T-helper 17 cell (primary cell): ENCODE measurements at places on chromosomes 12 and 14.

DNA sequence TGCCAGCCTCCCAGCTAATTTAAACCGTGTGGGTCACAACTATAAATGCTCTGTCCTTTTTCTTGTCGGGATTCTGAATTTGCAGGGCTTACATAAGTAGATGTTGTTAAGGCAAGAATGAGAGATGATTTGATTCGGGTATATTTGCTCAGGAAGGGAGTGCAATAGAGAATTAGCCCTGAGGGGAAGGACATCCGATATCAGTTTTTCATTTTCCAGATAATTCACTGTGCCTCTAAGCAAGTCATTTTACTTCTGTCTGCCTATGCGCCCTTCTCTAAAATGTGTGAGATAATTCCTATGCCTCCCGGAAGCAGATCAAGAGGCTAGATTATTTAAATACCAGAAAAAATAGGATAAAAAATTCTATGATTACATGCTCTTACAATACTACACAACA lies 300.5 kb downstream of the RMST start:
- DNase-seq, result no peak

- DNase-seq, result no peak
Observed at GRCh38 chr12:51942501-51943000, 8.9 kb upstream of the ACVR1B start.

GRCh38 chr12:8026291-8026900 lies 6.1 kb upstream of the FOXJ2 start:
- DNase-seq, result peak; percentile 88

DNA sequence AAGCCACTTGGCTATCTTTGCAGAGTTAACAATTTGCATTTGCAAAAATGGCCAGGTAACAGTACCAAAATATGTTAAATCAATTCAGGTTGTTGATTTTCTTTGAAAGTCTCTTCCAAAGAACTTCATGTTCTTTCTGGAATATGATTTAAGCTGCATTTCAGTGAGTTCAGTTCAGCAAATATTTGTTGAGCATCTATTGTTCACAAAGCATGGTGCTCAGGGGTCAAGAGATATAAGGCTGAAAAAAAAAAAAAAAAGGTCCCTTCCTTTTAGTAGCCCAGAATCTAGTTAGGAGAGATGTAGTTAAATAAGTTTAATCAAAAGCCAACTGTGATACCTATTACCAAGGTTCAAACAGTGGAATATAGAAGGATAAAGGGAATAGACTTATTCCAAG lies 317.1 kb downstream of the ZFP36L1 start:
- DNase-seq, result no peak

- no peak for DNase-seq
Observed at GRCh38 chr12:16611146-16611545, 5.2 kb upstream of the LMO3 start.

DNA sequence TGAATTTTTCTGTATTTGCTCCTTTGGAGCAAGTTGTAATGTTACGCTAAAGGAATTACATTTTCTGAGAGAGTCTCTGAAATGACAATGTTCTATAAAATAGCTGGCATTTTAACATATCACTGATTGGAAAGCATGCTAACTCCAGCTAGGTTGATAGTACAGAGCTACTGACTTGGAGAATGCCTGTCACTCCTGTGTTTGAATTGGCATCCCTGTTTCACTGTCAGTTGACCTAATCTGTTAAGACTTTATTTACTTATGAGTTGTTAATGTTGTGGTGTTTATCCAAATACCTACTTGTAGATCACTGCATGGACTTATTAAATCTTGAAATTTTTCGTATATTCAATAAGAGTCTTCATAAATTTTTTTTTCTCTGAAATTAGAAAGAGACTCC lies 33.6 kb downstream of the HCFC2 start:
- no peak for DNase-seq

GRCh38 chr14:64885559-64885958 lies 5.9 kb upstream of the SPTB start:
- no peak for DNase-seq

DNA sequence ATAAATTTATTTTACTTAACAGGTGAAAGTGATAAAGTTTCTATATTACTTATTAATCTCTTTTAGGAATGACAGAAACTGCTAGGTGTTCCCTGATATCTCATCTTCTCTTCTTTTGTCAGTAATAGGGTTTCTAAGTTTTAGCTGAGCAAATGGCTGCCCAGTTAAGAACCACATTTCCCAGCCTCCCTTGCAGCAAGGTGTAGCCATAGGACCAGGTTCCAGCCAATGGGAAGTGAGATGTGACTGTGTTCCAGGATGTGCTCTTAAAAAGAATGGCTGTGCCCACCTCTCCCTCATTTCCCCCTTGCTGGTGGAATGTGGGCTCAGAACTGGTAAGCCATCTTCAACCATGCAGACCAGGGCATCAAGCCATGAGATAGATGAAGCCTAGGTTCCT lies 165.6 kb downstream of the HELB start:
- no peak for DNase-seq

DNA sequence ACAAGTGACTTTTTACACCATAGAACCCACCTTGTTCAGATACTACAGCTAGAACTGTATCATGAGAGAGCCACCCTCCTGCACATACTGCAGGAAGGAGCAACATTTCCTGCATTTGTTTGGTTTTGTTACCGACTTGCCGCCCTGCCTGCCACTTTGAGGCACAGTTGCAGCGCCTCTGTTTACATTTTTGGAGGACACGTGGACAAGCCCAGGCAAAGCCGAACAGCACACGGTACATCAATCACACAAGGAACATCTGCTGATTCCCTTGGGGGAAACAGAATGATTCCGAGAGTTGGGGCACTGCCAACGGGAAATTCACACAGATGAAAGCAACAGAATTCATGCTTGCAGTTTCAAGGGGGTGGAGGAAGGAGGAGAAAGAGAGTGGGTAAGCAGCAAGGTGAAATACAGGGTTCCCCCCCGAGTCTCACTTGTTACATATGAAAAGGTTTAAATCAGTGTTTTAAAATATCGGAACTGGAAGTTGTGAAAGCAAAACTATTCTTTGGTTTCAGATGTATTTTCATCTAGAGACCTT lies 110.7 kb downstream of the BTG1 start:
- peak; percentile 16 for DNase-seq

GRCh38 chr12:100860611-100861010 lies 66.0 kb downstream of the ANO4 start:
- no peak for DNase-seq

DNA sequence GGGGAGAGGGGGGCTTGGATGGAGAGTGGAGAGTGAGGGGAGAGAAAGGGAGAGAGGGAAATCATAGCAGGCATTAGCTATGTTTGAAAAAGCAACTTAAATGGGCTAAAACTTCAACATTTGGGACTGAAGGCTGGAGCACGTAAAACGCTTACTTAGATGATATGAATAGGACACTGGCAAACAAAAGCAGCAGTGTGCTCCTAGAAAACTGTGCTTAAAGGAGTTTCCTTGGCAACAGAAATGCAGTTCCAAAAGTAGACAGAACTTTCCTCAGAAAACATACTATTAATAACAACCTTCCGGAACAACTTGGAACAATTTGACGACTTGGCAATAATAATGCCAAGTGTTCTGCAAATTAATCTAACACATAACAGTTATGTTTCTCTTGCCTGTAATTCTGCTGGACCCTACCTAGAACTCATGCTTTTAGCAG lies 235.5 kb upstream of the NPAS3 start:
- DNase-seq, result no peak
